ENCODE measurements at places on chromosomes 6 and 20. TPM values are rescaled to one million over a fixed set of nuclear protein-coding genes. Genes with fewer than 3 reads are reported as not detected.
A peak's percentile ranks its signal among the peaks of the same experiment; 100 is the strongest.

MYB gene
- total RNA-seq, result 3.3 TPM

BMP5 gene
- total RNA-seq, result 1.5 TPM

WFDC12 gene
- total RNA-seq, result not detected

DNA sequence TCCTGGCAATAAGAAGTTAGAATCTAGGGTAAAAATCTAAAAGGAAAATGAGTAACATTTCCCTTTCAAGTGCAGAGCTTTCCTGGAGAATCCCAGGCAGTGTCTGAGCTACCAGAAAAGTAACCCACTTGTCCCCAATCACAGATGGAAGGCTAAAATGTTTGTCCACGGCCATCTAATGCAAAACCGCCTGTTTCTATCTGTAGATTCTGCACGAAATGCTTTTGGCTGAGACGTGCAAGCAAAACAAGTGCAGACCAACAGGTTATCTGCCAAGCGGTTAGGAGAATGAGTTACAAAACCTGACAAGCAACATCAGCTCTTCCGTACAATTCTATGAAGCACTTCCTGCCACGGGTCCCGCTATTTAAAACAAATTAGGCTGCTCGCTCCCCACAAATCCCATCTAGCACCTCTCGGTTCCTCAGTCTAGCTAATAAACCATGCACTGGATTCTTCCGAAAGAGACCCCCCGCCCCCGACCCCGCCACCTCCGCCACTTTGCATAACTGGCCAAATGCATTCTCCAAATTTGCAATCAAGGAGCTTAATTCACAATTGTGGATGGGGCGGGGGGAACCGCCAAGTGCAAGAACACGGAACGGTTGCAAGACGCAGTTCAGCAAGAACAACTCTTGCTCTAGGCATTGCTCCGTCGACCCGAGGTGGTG, 1.4 kb downstream of the ELOVL5 start:
- peak overlapping the region; percentile 83 for H3K27ac ChIP-seq
- peaks cover 9% of the 10 kb centered on the region for H3K4me1 ChIP-seq
- no peak for DNase-seq
- H3K27me3 ChIP-seq, result peaks cover 16% of the 10 kb centered on the region
- H3K36me3 ChIP-seq, result no peaks in the 10 kb centered on the region

DNA sequence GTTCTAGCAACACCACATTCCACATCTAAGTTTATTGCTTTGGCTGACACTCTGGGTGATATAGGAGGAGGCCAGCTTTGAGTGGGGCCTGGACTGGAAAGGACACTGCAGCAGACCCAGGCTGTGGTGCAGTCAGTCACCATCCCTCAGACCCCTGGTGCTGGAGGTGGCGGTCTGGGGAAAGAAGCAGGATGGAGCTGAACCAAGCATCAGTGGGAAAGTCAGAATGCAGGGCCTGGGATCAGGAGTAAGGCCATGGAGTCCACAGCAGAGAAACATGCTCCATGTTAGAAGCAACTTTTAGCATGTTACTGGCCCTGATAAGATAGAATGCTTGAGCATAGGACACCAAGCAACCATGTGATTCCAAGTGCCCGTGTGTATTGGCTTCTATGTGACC, 5.9 kb downstream of the HLA-A start:
- H3K36me3 ChIP-seq, result no peaks in the 10 kb centered on the region
- DNase-seq, result no peak
- H3K27ac ChIP-seq, result no peak overlapping the region

DNA sequence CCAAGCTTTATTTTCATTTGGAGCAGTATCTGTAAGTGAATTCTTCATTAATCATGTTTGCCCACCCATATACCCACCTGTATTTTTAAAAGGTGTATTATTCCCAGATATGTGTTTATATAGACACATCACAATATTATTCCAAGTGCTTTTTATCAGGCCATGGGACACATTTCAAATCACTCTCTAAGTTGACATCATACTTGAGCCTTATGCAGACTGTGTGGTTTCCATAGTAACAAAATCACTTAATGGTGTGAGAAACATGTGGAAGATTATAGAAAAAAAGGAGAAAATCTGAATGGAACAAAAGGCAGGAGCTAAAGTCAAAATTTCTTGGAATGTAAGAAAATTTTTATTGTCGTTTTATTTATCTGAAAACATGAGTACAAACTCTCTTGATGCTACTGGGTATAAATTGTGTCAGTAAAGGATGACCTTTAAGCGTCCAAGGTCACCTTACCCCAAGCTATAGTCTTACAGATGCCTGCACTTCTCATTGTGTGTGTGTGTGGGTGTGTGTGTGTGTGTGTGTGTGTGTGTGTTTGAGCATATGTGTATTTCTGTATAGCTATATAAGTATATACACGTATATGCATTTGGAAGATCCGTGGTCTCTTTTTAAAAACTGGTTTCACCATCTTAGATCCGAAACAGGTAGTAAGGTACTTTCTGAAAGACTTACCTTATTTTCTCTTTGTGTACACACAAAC, 79.8 kb upstream of the CCN6 start:
- H3K4me3 ChIP-seq, result no peak overlapping the region
- H3K27ac ChIP-seq, result no peak overlapping the region
- H3K4me1 ChIP-seq, result no peaks in the 10 kb centered on the region
- H3K36me3 ChIP-seq, result no peaks in the 10 kb centered on the region
- no peak for DNase-seq

DNA sequence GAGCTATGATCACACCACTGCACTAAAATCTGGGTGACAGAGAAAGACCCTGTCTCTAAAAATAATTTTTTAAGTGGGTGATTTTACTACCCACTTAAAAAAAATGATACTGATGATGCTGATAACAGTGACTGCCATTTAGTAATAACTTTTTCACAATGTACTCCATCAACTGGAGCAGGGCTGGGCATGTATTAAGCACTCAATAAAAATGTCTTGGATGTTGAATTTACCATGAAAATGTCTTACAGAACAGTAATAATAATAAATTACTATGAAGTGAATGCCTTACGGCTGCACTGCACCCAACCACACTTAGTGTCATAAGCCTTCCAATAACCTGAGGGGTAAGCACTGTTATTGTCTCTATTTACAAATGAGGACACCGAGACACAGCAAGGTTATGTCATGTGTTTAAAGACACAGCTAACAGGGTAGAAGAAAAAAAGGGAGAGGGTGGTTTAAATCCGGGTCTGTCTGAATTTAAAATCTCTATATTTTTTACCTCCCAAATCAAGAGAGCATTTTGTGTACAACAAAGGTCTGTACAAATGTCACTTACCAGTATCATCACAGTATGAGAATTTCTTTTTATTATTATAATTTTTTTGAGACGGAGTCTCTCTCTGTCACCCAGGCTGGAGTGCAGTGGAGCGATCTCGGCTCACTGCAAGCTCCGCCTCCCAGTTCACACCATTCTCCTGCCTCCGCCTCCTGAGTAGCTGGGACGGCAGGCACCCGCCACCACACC, 21.5 kb downstream of the RIMS4 start:
- no peak for DNase-seq
- H3K4me1 ChIP-seq, result no peaks in the 10 kb centered on the region
- H3K36me3 ChIP-seq, result no peaks in the 10 kb centered on the region
- H3K4me3 ChIP-seq, result no peak overlapping the region
